ENCODE measurements at places on chromosomes 7 and 10.

GRCh38 chr10:121183236-121183635 lies 332.1 kb downstream of the WDR11 start:
- no peak for DNase-seq

DNA sequence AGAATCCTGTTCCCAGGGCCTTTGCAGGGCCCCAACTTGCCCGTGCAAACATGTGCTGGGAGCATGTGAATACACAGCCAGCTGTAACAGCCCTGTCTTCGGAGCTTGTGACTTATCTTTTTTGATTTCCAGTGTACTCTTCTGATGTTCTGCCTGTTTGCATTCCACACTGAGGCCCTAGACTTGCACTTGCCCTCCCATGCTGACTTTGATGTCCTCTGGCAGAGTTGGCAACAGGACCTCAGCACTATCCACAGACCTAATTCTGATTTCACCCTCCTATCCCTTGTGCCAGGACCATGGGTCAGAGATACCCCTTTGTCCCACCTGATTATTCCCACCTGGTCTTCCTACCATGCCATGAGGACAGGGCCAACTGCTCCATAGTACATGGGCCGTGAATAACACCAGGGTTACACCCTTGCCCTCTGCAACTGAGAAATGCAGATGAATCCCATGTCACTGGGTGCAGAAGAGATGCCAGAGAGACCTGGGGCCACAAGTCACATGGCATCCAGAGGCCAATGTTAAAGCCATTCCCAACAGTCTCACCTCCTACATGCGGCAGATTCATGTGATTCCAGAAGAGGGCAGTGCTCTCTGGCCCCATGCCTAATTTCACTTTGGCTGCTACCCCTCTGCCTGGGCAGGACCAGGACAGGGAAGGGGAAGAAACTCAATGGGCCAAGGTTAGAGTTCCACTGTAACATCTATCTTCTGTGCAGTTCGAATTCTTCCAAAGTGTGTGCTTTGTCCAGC lies 43.0 kb downstream of the SCRN1 start:
- DNase-seq = no peak

- DNase-seq = no peak
Observed at GRCh38 chr7:45594745-45595535, 20.8 kb downstream of the ADCY1 start.

GRCh38 chr7:7918736-7919448 lies 49.7 kb upstream of the GLCCI1 start:
- DNase-seq = no peak

GRCh38 chr10:128068398-128069285 lies 57.6 kb downstream of the MKI67 start:
- no peak for DNase-seq

DNA sequence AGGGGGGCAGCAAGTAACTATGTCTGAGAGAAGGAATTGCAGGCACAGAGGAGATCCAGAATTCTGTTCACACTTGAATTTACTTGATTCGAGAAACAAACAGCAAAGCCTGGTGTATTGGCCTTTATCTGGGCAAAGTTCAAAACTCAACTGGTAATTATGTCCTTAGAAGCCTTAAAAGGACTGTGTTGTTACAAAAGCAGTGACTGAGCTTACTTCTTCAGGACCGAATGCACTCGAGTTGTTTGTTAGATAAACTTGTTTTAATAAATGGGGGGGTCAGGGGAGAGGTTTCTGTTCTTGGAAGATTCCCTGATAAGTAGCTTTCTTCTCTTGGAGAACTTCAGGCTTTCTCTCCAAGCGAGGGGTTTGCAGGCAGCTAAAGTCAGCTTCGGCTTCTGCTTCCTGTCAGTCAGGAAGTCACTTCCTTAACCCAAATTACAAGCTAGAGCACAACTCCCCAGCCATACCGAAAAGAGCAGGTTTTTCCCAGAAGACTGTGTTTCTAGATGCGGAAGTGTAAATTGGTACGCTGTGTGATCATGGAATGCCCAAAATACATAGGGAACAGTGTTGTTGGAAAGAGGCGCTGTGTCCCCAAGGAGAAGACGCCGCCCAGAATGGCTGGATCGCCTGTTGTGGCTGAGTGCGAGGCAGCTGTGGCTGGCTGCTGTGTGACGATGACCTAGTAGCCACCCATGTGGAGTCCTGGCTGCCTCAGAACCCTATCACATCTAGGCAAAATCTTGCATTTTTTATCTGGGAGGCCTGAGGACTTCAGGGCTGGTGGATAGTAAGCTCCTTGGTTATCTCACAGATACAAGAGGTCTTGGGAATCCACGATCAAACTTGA lies 110.4 kb downstream of the TCF7L2 start:
- no peak for DNase-seq

GRCh38 chr10:130371666-130372065 lies 235.5 kb downstream of the GLRX3 start:
- DNase-seq = no peak

DNA sequence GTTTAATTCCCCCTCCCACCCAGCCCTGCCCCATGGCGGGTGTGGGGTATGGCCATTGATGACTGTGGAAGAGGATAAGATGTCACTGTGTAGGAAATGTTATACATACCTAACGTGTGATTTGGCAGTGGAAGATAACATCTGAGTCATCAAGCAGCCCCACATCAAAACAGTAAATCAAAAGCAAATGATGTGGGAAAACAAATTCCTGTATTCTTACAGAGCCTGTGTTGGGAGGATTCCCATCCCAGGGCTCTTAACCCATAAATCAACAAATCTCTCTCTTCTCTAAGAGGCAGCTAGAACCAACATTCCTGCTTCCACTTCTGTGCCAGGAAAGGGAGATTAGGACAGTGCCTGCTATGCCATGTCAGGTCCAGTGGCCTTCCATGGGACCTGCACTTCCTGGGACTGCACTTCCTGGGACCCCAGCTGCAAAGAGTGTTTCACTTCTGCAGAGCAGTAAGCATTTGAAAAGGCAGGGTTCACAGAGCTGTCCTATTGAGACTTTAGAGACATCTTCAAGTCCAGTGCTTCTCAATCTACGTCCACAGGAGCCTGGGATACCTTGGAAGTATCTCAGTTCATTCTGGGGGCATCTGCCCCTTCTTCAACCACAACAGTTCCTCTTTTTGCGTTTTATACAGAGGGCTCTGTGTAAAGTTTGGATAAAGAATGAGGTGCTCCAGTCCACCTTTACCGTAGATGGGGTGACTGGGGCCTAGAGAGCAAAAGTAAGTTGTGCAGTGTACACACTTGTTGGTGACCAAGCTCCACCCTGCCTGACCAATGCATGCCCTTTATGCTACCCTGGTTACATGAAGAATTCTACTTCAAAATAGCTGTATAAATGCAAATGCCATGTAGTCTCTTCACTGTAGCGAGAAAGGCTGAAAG lies 45.7 kb downstream of the ATXN7L1 start:
- DNase-seq = no peak

- no peak for DNase-seq
Observed at GRCh38 chr7:101733713-101734475, 83.5 kb upstream of the CUX1 start.

- DNase-seq = no peak
Observed at GRCh38 chr10:111203615-111204014, 126.8 kb downstream of the ADRA2A start.

DNA sequence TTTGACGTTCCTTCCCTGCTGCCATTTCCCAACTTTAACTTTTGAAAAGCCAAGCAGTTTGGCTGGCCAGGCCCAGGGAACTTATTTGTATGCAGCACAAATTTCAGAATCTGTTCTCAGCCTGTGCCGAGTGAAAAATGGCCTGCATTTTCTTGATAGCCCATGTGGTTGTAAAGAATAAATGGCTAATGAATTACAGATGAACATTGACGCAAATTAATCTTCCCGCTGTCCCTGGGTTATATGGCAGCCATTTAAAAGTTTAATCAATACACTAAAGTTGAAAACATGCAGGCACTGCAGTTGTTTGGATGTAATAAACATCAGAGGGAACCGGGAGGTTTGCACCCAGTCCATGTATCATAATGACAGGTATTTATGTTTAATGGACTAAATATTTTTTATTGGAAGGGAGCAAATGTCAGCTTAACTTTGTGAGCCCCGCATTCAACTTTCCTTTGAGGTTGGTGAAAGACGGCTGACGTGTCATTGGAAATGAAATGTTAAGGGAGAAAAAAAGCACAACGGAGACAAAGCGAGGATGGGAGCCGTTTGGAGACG lies 1092.4 kb downstream of the LRMDA start:
- DNase-seq = no peak

GRCh38 chr7:92478711-92479110 lies 965 bp upstream of the ERVW-1 start:
- no peak for DNase-seq

GRCh38 chr7:159094023-159094740 lies 50.5 kb downstream of the VIPR2 start:
- DNase-seq = no peak

GRCh38 chr10:70886921-70887665 lies 1.3 kb downstream of the PCBD1 start:
- no peak for DNase-seq

DNA sequence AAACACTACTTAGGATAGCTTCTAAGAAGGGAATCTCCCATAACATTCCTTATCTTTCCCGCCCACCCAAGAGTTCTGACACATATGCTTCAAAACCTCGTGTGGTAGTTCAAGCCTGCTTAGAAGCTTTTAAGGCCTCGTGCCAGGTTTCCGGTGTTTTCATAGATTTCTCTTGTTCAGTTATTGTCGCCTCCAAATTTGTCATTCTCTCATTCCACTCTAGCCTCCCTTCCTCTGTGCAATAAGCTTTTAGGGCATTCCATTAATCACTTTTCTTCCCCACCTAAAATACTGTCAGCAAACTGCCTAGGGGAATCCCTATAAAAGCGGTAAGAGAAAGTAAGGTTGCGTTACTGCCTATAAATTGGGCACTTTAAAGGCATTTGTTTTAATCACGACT lies 718 bp upstream of the BPGM start:
- no peak for DNase-seq

DNA sequence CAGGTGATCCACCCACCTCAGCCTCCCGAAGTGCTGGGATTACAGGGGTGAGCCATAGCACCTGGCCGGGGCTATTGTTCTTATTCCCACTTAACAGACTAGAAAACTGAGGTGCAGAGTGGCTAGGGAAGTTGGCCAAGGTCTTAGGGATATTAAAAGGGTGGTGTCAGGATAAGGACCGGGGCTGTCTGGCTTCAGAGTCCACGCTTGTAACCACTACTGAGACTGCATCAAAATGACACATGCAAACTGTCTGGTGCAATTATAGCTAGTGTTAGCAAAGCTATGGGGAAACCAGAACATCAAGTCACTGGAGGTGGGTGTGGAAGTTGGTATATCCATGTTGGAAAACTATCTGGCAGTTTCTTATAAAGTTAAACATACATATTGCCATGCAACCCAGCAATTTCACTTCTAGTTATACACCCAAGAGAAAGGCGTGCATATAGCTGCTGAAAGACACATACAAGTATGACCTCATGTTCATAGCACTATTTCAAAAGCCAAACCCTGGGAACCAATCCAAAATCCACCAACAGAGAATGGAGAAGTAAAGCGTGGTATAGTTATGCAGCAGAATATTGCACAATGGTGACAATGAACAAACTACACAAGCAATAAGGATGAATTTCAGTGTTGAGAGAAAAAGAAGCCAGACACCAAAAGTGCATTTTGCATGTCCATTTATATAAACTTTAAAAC lies 33.9 kb upstream of the EEPD1 start:
- DNase-seq = no peak

DNA sequence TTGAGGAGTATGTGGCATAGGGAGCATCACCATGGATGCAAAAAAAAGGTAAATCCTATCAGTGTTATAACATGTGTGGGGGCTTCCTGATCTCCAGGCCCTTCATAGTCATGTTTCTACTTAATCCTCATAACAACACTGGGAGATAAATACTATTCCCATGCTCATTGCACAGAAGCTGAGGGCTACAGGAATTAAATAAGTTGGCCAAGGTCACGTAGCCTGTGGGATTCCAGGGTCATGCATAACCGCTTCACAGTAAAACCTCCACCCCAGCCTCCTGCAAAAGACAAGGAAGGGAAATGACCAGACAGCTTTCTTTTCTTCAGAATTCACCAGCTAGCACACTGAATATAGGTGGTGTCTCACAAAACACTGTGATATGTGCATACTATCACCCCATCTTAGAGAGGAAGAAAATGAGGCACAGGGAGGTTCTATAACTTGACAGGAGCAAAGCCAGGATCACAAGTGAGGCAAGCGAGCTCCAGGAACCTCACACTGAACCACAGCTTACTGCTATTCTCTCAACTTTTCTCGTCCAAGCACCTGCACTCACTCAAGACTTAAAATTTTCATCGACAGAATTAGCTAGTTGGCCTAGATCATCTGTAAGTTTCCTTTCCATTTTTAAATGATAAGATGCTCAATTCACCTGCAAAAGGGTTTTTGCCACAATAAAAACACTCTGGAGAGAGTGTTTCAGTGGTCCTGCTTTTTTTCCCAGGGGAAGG lies 13.4 kb downstream of the JAZF1 start:
- no peak for DNase-seq

- DNase-seq = no peak
Observed at GRCh38 chr7:24492576-24492975, 80.7 kb upstream of the PALS2 start.

GRCh38 chr7:100840470-100841100 lies 11.9 kb upstream of the SLC12A9 start:
- no peak for DNase-seq

DNA sequence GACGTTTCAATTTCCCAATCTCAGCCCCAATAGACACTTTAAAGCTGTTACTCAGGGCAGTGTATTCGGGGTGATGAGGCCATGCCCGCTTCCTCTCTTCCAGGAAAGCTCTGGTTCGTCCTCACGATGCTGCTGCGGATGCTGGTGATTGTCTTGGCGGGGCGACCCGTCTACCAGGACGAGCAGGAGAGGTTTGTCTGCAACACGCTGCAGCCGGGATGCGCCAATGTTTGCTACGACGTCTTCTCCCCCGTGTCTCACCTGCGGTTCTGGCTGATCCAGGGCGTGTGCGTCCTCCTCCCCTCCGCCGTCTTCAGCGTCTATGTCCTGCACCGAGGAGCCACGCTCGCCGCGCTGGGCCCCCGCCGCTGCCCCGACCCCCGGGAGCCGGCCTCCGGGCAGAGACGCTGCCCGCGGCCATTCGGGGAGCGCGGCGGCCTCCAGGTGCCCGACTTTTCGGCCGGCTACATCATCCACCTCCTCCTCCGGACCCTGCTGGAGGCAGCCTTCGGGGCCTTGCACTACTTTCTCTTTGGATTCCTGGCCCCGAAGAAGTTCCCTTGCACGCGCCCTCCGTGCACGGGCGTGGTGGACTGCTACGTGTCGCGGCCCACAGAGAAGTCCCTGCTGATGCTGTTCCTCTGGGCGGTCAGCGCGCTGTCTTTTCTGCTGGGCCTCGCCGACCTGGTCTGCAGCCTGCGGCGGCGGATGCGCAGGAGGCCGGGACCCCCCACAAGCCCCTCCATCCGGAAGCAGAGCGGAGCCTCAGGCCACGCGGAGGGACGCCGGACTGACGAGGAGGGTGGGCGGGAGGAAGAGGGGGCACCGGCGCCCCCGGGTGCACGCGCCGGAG lies 2.6 kb downstream of the GJD4 start:
- DNase-seq = no peak
